ENCODE measurements at places on chromosomes 12 and 14. TPM values are rescaled to one million over a fixed set of nuclear protein-coding genes. Genes with fewer than 3 reads are reported as not detected.

Gene LRP10
- 48.8 TPM for total RNA-seq

Gene NPFF
- total RNA-seq: not detected

Gene TSPAN11
- not detected for total RNA-seq

Gene MUCL1
- not detected for total RNA-seq

Gene SP1
- total RNA-seq: 23.3 TPM

Gene TMED10
- 141 TPM for total RNA-seq

Gene B4GALNT1
- 66.6 TPM for total RNA-seq

Gene JAG2
- 5.0 TPM for total RNA-seq

Gene ANO6
- 51.6 TPM for total RNA-seq

Gene RTL1
- total RNA-seq: not detected

Gene TAC3
- not detected for total RNA-seq

Gene ZDHHC22
- 0.03 TPM for total RNA-seq

Gene IL26
- total RNA-seq: not detected

Gene SERPINA6
- total RNA-seq: 3.8 TPM

Gene PCED1B
- not detected for total RNA-seq

Gene KRT75
- total RNA-seq: not detected

Gene TMEM30B
- not detected for total RNA-seq

Gene PPM1A
- total RNA-seq: 32.4 TPM

Gene PIANP
- total RNA-seq: not detected

Gene PLCZ1
- total RNA-seq: not detected

Gene ANKRD33
- total RNA-seq: not detected

Gene SMIM41
- total RNA-seq: not detected

Gene B3GNT4
- 1.4 TPM for total RNA-seq

Gene TMBIM6
- total RNA-seq: 590 TPM

Gene CLEC12A
- total RNA-seq: not detected
